Stimulated activated CD4-positive, alpha-beta T cell treated with anti-CD3 and anti-CD28 coated beads, Interleukin-12 subunit alpha, Interleukin-12 subunit beta, amount 100 ng/mL, for 24 hours (primary cell): ENCODE measurements at places on chromosomes 2 and 18.

GRCh38 chr2:214987261-214987660 is 151.2 kb downstream of the ABCA12 start:
- no peak for DNase-seq

- no peak for DNase-seq
Measured at GRCh38 chr2:59339121-59339836, 1098.2 kb upstream of the FANCL start.

DNA sequence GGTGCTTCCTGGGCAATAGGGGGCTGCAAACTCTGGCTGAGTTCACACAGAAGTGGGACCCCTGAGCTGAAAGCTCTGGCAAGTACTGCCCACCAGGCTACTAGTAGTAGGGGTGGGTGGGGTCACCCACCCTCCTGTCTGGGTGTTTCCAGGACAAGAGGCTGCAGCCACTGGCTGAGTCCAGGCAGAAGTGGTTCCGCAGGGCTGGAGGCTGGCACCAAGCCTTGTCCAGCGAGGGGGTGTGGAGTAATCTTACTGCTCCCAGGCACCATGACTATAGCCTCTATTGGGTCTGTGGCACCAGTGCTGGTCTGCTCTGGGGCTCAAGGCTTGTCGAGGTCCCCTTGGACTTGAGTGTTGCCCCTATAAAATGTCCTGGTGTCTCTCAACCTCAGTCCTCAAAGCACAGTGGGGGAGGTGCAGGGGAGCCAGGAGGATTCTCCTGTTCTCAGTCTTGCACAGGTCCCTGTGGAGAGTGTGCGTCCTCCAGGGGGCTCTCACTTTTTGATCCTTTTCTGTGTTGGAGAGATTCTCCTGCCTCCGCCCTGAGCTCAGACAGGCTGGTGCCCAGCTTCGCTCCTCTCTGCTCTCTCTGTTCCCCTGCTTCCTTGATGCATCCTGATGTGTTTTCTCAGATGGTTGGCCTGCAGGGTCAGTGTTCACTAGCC is 48.1 kb downstream of the NUP35 start:
- DNase-seq = no peak

DNA sequence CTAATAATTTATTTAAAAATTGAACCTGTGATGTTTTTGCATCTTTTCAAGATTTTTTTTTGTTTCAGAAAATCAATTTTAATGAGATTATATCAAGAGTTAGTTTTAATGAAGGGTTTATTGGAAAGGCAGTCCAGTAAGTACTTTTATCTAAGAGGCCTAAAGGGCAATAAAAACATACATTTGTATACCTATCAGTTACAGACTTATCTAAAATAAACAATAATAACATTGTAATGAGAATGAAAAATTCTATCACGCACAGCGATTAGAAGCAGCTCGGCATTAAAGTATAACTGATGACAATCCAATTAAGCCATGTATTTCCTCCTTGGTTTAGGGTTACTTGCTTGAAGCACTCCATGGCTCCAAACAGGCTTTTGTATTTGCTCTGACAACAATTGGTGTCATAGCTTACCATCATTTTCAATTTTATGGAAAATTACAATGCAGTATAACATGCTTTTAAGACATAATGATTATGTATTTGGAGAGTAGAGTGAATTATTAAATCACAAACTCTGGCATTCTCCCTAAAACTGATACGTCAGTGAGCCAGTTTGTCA is 629.4 kb downstream of the TSN start:
- DNase-seq = no peak

DNA sequence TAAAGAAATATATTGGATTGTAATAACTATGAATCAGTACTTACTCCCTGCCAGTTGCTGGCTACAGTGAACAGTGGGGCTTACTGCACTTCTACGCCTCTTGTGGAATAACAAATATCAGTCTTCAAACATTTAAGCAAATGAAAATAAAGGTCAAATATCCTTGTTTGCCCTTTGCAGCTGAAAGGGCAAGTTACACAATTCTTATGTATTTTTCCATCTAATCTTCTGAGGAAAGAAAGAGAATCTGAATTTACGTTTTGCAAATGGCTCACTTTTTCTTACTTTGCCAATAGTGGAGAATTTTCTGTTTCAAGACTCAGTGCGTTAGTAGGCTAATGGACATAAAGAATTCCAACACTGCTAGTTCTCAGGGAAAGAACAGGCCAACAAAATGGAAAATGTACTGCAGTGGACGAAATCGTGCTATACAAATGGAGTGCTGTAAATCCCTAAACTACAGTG is 157.2 kb upstream of the TMEM200C start:
- DNase-seq = no peak
